CD8-positive, alpha-beta memory T cell (primary cell): ENCODE measurements at places on chromosomes 5 and 9.

GRCh38 chr5:133292300-133292699, 240.5 kb downstream of the HSPA4 start:
- H3K27ac ChIP-seq, result no peak overlapping the region
- H3K27me3 ChIP-seq, result no peaks in the 10 kb centered on the region
- no peak for DNase-seq
- H3K36me3 ChIP-seq, result no peaks in the 10 kb centered on the region
- H3K4me1 ChIP-seq, result no peaks in the 10 kb centered on the region

- no peaks in the 10 kb centered on the region for H3K36me3 ChIP-seq
- no peaks in the 10 kb centered on the region for H3K4me1 ChIP-seq
- no peaks in the 10 kb centered on the region for H3K27me3 ChIP-seq
- DNase-seq, result no peak
- no peak overlapping the region for H3K27ac ChIP-seq
- no peak overlapping the region for H3K4me3 ChIP-seq
These were observed 43.7 kb upstream of the HAND1 start for GRCh38 chr5:154521756-154522155.

DNA sequence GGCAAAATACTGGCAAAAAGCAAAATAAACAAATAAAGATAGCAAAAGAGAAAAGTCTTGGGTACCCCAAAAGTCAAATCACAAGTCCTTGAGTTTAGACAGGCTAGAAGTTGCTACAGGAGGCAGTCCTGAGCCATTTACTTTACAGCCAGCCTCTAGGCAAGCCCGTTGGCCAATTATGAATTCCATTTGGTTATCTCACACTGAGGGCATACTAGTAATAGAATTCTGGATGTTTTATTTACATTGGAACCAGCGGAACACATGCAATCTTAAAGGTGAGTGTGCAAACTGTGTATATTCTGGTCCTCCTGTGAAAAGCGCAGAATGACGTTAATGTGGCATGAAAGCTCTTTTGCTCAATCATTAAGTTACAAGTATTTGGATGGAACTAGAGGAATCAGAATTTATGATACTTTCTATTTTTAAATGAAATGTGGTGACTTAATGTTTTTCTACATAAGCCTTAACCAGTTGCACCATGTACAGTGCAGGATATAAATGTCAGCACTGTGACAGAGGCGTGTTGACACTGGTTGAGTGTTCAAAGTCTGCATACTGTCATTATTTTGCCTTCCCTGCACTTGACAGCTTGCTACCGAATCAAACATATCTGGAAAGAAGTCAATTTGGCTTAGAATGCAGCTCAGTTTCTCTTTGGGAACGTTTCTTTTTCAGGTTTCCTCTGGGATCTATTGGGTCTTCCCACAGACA, 7.9 kb downstream of the GDNF start:
- H3K27me3 ChIP-seq, result peaks cover 24% of the 10 kb centered on the region
- no peak overlapping the region for H3K27ac ChIP-seq
- H3K36me3 ChIP-seq, result no peaks in the 10 kb centered on the region
- no peak for DNase-seq
- no peaks in the 10 kb centered on the region for H3K4me1 ChIP-seq

- H3K27me3 ChIP-seq, result no peaks in the 10 kb centered on the region
- no peaks in the 10 kb centered on the region for H3K36me3 ChIP-seq
- H3K27ac ChIP-seq, result no peak overlapping the region
- H3K4me3 ChIP-seq, result no peak overlapping the region
These were observed 133.7 kb upstream of the IQGAP2 start for GRCh38 chr5:76269259-76269931.

GRCh38 chr5:57513785-57514184, 31.2 kb upstream of the ACTBL2 start:
- no peak overlapping the region for H3K4me3 ChIP-seq
- no peak for DNase-seq
- no peaks in the 10 kb centered on the region for H3K4me1 ChIP-seq
- no peak overlapping the region for H3K27ac ChIP-seq
- H3K27me3 ChIP-seq, result no peaks in the 10 kb centered on the region
- no peaks in the 10 kb centered on the region for H3K36me3 ChIP-seq

DNA sequence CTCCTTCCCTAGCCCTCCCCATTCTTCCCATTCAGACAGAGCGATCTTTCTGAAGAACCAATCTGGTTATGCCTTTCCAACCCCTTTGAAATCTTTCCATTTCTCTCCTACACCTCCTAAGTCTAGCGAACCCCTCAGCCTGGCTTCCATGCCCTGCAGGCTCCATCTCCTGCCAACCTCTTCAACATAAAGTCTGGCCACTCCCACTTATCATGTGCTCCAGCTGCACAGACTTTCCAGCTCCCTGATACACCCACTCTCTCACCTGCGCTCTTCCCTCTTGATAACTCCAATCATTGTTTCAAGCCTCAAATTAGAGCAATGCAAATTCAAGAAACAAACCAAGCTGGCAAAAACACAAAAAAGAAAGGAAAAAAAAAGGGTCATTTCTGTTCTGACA, 3.8 kb upstream of the ORM1 start:
- H3K4me3 ChIP-seq, result no peak overlapping the region
- no peaks in the 10 kb centered on the region for H3K4me1 ChIP-seq
- DNase-seq, result no peak
- no peak overlapping the region for H3K27ac ChIP-seq

GRCh38 chr5:51396797-51397196, 13.5 kb downstream of the ISL1 start:
- no peaks in the 10 kb centered on the region for H3K4me1 ChIP-seq
- no peaks in the 10 kb centered on the region for H3K36me3 ChIP-seq
- H3K27ac ChIP-seq, result no peak overlapping the region
- DNase-seq, result no peak

DNA sequence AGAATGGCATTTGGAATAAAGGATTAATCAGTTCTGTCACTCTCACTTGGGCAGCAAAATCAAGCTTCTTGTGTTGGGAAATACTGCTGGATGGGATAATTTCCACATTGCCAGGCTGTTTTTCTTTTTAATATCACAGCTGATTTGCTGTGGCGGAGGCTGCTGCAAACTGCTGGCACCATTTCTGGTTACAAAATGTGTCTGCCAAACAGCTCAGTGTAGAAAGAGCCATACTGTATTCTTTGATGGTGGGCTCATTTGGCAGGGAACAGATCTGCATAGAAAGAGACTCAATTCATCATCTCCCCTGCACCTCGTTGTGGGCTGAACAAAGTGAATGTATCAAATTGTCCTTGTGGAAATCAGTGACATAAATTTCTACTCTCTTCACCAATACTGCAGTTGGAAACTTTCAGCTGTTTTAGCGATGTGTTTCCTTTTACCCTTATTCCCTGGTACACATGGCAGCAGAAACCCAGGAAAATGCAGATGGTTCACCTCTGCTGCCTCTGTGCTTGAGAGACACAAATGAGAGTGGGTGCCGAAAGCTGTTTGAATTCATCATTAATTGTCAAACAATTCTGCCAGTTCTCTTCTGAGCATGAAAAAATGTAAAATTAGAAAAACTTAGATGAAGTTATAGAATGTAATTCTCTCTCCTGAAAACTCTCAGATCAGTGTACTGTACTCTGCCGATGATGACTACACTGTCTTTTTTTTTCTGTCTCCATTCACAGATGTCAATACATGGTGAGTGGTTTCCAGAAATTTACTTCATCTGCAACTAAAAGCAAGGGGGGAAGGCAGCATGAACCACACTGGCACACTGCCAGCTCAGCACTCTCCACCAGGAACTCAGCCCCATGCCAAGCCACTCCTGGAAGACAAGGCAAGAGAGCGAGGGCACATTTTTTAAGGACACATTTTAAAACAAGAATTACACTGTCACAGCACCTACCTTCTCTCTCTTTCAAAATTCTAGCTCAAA, 75.0 kb downstream of the HMHB1 start:
- H3K4me3 ChIP-seq, result no peak overlapping the region
- no peak overlapping the region for H3K27ac ChIP-seq
- H3K36me3 ChIP-seq, result no peaks in the 10 kb centered on the region
- no peaks in the 10 kb centered on the region for H3K4me1 ChIP-seq
- no peak for DNase-seq
- H3K27me3 ChIP-seq, result no peaks in the 10 kb centered on the region

DNA sequence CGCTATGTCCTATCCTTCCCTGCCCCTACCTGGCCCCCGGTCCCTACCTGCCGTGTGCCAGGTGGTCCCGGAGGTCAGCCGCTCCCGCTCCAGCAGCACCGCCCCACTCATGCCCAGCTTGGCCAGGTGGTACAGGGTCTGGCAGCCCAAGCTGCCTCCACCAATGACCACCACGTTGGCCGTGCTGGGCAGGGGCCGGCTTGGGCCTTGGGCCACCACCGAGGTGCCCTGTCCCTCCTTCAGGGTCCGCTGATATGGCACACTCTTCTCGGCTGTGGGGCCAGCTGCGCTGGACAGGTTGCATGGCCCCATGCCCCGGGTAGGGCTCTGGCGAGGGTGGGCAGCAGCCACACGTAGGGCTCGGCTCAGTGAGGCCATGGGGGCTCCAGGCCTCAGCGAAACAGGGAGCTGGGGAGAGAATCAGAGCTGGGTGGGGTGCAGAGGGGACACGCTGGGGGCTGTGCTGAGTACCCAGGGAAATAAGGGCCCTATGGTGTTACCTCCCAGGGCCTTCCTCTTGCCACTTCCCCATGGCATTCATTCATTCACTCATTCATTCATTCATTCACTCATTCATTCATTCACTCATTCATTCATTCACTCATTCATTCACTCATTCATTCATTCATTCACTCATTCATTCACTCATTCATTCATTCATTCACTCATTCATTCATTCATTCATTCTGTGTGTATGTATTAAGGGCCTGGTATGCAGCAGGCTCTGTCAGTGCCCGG, 4.2 kb downstream of the SARDH start:
- H3K4me3 ChIP-seq, result no peak overlapping the region
- no peaks in the 10 kb centered on the region for H3K36me3 ChIP-seq
- H3K27ac ChIP-seq, result no peak overlapping the region
- H3K4me1 ChIP-seq, result peaks cover 14% of the 10 kb centered on the region

DNA sequence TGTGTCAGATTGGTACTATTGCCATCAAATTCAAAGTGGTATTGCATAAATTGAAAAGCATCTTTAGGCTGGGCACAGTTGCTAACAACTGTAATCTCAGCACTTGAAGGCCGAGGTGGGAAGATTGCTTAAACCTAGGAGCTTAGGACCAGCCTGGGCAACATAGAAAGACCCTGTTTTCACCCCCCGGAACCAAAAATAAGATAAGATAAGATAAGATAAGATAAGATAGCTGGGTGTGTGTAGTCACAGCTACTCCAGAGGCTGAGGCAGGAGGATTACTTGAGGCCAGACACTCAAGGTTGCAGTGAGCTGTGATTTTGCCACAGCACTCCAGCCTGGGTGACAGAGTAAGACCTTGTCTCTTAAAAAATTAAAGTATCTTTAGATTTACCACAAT, 297.9 kb upstream of the SEMA6A start:
- H3K27me3 ChIP-seq, result no peaks in the 10 kb centered on the region
- H3K36me3 ChIP-seq, result no peaks in the 10 kb centered on the region
- DNase-seq, result no peak
- no peak overlapping the region for H3K27ac ChIP-seq
- no peak overlapping the region for H3K4me3 ChIP-seq
- H3K4me1 ChIP-seq, result no peaks in the 10 kb centered on the region

DNA sequence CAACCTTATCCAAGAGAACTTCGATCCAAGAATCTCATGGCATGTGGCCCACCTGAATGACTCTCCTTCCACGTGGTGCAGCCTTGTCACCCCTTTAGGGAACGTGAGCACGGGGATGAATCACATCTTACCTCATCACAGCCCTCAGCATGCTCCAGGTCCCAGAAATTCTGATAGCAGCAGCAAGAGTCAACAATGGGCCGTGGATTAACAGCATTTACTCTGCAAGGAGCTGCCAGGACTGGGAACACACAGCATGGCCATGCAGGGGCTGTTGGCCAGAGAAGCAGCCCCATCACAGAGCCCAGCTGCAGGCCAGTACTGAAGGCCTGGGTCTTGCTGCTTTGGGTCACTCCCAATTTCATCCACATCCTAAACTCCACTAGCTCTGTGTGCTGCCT, 150.4 kb downstream of the C5orf15 start:
- no peaks in the 10 kb centered on the region for H3K4me1 ChIP-seq
- no peak overlapping the region for H3K27ac ChIP-seq
- H3K36me3 ChIP-seq, result no peaks in the 10 kb centered on the region
- no peak for DNase-seq

DNA sequence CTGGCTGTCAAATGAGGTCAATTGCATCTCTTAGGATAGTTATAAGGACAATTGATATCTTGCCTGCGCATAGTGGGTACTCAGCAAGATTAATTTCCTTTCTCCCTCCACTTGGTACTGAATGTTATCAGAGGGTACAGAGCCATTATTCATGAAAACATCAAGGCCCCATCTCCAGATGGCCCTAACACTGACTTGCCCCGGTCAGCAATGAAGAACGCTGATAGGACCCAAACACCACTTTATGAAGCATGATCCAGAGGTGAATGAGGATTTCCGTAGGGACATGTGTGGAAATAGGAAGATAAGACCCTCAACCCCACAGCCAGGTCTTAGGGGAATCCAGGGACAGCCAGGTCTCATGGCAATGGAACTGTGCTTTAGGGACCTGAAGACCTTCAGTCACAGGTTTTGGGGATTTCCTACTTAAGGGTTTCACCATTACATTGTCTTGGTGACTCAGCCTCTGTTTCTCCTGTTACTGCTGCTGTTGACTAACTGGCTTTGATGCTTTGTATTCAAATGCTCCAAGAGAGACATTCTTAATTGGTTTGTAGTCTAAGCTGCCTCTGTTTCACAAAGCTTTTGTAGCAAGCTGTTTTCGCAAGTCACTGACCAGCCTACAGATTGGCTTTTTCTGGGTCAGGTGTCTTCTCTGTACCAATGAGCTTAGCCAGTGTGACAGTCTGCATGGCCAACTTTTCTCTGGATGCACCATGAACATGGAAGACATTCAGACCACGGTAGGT, 35.3 kb upstream of the IQGAP2 start:
- H3K4me1 ChIP-seq, result no peaks in the 10 kb centered on the region
- no peak for DNase-seq
- no peak overlapping the region for H3K27ac ChIP-seq
- H3K36me3 ChIP-seq, result no peaks in the 10 kb centered on the region

GRCh38 chr9:74804018-74804385, 83.7 kb downstream of the TRPM6 start:
- no peak for DNase-seq
- no peak overlapping the region for H3K27ac ChIP-seq
- no peak overlapping the region for H3K4me3 ChIP-seq
- H3K36me3 ChIP-seq, result no peaks in the 10 kb centered on the region
- no peaks in the 10 kb centered on the region for H3K27me3 ChIP-seq

- H3K4me1 ChIP-seq, result no peaks in the 10 kb centered on the region
- no peak overlapping the region for H3K4me3 ChIP-seq
- H3K27ac ChIP-seq, result no peak overlapping the region
- H3K36me3 ChIP-seq, result no peaks in the 10 kb centered on the region
- no peak for DNase-seq
- H3K27me3 ChIP-seq, result no peaks in the 10 kb centered on the region
These were observed 17.8 kb downstream of the C9orf85 start for GRCh38 chr9:71929223-71929622.

GRCh38 chr9:105500108-105500766, 52.4 kb downstream of the FSD1L start:
- no peak for DNase-seq
- no peak overlapping the region for H3K27ac ChIP-seq
- no peaks in the 10 kb centered on the region for H3K27me3 ChIP-seq

- H3K4me3 ChIP-seq, result no peak overlapping the region
- no peaks in the 10 kb centered on the region for H3K27me3 ChIP-seq
- no peaks in the 10 kb centered on the region for H3K36me3 ChIP-seq
These were observed 33.9 kb downstream of the SLC24A2 start for GRCh38 chr9:19754921-19755320.

GRCh38 chr5:59485107-59485506, 408.4 kb downstream of the PDE4D start:
- no peaks in the 10 kb centered on the region for H3K4me1 ChIP-seq
- H3K27ac ChIP-seq, result no peak overlapping the region
- DNase-seq, result no peak
- H3K27me3 ChIP-seq, result no peaks in the 10 kb centered on the region
- H3K36me3 ChIP-seq, result no peaks in the 10 kb centered on the region
- H3K4me3 ChIP-seq, result no peak overlapping the region
